ENCODE measurements at places on chromosomes 12 and 14.

- DNase-seq = no peak
Measured at GRCh38 chr12:16358878-16359277, 11.4 kb downstream of the MGST1 start.

GRCh38 chr12:79086541-79087296, 222.1 kb downstream of the SYT1 start:
- DNase-seq = peak; percentile 23

DNA sequence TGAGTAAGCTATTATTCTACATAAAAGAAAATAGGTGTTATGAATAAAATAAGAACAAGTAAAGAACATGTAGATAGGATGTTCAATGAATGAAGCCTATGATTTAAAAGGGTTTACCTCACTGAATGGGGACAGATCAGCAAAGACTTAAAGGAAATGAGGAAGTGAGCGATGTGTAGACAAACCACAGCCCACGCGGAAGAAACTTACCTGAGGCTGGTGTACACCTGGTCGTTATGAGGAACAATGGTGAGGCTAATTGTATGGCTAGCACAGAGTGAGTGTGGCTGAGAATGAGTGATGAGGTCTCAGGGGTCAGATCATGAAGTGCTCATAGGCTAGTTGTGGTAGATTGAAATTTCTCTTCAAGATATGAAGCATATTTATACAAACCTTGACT, 221.7 kb downstream of the ALG10B start:
- no peak for DNase-seq

GRCh38 chr12:130161261-130162243, 712 bp upstream of the FZD10 start:
- no peak for DNase-seq

GRCh38 chr14:22800346-22800745, 14.9 kb downstream of the SLC7A7 start:
- DNase-seq = no peak

GRCh38 chr14:103144085-103144484, 20.8 kb downstream of the TNFAIP2 start:
- no peak for DNase-seq

- no peak for DNase-seq
Measured at GRCh38 chr14:29858299-29858698, 69.3 kb downstream of the PRKD1 start.

DNA sequence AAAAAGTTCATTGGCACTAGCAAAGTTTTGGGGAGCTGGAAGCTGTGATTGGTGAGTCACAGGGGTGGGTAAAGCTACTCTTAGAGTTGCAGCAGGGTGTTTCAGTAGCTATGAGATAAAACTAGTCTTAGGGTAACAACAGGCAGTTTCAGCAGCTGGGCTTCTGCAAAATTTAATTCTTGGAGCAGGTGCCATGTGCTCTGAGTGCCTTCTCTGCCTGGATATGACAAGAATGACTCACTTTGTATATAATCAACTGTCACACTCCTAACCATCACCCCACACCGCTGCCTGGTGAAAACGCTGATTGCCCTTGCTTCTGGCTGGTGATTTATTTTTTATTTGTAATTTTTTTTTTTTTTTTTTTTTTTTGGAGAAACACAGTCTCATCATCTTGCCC, 10.5 kb upstream of the PLBD2 start:
- DNase-seq = no peak

GRCh38 chr14:88919502-88919901, 95.1 kb downstream of the TTC8 start:
- DNase-seq = no peak
